ENCODE measurements at places on chromosomes 7 and 10. TPM values are rescaled to one million over a fixed set of nuclear protein-coding genes. Genes with fewer than 3 reads are reported as not detected.
A peak's percentile ranks its signal among the peaks of the same experiment; 100 is the strongest.

The NME8 gene
- not detected for polyA plus RNA-seq

The SEC61A2 gene
- 12.6 TPM for polyA plus RNA-seq

DNA sequence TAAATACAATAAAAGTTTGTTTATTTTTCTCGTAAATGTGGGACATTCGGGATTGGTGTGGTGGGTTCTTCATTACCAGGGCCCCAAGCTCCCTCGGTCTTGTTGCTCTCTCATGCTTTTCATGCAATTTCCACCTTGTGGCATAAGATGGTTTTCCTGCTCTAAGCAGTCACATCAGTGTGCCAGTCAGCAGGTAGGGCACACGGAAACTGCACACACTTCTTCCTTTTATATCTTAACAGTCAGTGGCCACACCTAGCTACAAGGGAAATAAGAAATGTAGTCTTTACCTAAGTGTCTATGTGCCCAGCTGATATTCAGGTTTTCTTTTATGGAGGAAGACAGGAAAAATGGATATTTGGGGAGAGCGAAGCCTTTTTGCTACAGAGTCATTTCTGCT is 6.5 kb downstream of the TAF5 start:
- H3K4me1 ChIP-seq = no peaks in the 10 kb centered on the region
- no peak overlapping the region for H3K4me3 ChIP-seq
- H3K27ac ChIP-seq = no peak overlapping the region
- no peak for DNase-seq
- H3K36me3 ChIP-seq = peaks cover 2% of the 10 kb centered on the region

The CUZD1 gene
- 0.52 TPM for polyA plus RNA-seq

The SLC29A4 gene
- 1.0 TPM for polyA plus RNA-seq

GRCh38 chr7:70040970-70041766 is 442.9 kb downstream of the AUTS2 start:
- no peaks in the 10 kb centered on the region for H3K27me3 ChIP-seq
- no peaks in the 10 kb centered on the region for H3K4me1 ChIP-seq
- H3K36me3 ChIP-seq = no peaks in the 10 kb centered on the region
- H3K27ac ChIP-seq = no peak overlapping the region
- H3K4me3 ChIP-seq = no peak overlapping the region
- DNase-seq = peak; percentile 33

DNA sequence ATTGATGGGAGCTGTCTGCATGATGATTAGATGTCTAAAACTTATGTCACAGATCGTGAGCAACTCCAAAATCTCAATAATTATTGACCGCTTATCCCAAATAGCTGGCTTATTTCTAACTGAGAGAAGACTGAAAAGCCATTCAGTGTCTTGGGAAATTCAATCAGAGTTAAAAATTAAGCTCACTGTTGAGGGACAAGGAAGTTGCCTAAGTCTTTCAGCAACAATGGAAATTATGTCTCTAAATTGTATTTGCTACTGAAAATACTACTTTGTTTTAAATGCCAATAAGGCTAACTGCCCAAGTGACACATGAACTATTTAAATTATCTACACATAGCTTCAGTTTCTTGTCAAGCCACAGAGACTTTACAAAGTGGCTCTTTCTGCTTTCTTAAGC is 107.9 kb upstream of the FAM171A1 start:
- DNase-seq = no peak
- H3K4me3 ChIP-seq = no peak overlapping the region
- H3K27ac ChIP-seq = no peak overlapping the region
- H3K4me1 ChIP-seq = no peaks in the 10 kb centered on the region
- H3K27me3 ChIP-seq = no peaks in the 10 kb centered on the region
- no peaks in the 10 kb centered on the region for H3K36me3 ChIP-seq

- no peaks in the 10 kb centered on the region for H3K36me3 ChIP-seq
- no peak for DNase-seq
- H3K4me1 ChIP-seq = no peaks in the 10 kb centered on the region
- no peak overlapping the region for H3K4me3 ChIP-seq
These were observed 21.0 kb upstream of the FOXL3 start for GRCh38 chr7:268991-269390.

GRCh38 chr7:46490406-46490805 is 569.3 kb upstream of the IGFBP3 start:
- no peak overlapping the region for H3K4me3 ChIP-seq
- H3K27ac ChIP-seq = no peak overlapping the region
- peaks cover 10% of the 10 kb centered on the region for H3K4me1 ChIP-seq
- H3K27me3 ChIP-seq = no peaks in the 10 kb centered on the region
- H3K36me3 ChIP-seq = no peaks in the 10 kb centered on the region

The OR13A1 gene
- polyA plus RNA-seq = not detected

GRCh38 chr10:109894516-109894915 is 28.8 kb downstream of the XPNPEP1 start:
- no peak overlapping the region for H3K4me3 ChIP-seq
- no peak overlapping the region for H3K27ac ChIP-seq
- peaks cover 6% of the 10 kb centered on the region for H3K36me3 ChIP-seq
- peak; percentile 94 for DNase-seq
- H3K4me1 ChIP-seq = peaks cover 22% of the 10 kb centered on the region

- H3K27me3 ChIP-seq = no peaks in the 10 kb centered on the region
- H3K27ac ChIP-seq = no peak overlapping the region
- DNase-seq = no peak
- no peaks in the 10 kb centered on the region for H3K4me1 ChIP-seq
These were observed 45.5 kb downstream of the CASTOR2 start for GRCh38 chr7:75010036-75010435.

The GPC2 gene
- polyA plus RNA-seq = 0.60 TPM

The MYOZ1 gene
- 0.12 TPM for polyA plus RNA-seq

DNA sequence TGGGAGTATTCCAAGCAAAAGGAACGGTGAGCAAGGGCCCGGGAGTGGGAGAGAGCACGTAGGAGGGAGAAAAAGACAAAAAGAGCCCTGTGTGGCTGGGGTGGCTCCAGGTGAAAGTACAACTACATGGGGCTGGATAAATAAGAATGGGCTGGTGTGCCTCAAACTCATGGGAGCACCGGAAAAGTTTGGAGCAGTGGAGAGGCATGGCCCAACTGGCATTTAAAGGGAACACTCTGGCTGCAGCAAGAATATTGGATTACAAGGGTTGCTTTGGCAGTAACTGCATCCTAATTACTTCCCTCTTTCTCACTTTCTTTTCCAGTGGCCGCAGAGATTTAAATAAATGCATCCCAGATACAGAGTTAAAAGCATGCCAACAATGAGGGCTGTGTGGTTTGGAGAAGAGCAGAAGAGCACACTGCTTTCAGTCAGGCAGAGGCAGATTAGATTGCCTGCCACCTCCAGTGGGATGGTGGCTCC is 39.1 kb upstream of the HERPUD2 start:
- peaks cover 3% of the 10 kb centered on the region for H3K27me3 ChIP-seq
- no peak overlapping the region for H3K27ac ChIP-seq

Measured in fibroblast of lung (primary cell).